NCI-H1048 (cell line): ENCODE measurements at places on chromosomes 2 and 18.

DNA sequence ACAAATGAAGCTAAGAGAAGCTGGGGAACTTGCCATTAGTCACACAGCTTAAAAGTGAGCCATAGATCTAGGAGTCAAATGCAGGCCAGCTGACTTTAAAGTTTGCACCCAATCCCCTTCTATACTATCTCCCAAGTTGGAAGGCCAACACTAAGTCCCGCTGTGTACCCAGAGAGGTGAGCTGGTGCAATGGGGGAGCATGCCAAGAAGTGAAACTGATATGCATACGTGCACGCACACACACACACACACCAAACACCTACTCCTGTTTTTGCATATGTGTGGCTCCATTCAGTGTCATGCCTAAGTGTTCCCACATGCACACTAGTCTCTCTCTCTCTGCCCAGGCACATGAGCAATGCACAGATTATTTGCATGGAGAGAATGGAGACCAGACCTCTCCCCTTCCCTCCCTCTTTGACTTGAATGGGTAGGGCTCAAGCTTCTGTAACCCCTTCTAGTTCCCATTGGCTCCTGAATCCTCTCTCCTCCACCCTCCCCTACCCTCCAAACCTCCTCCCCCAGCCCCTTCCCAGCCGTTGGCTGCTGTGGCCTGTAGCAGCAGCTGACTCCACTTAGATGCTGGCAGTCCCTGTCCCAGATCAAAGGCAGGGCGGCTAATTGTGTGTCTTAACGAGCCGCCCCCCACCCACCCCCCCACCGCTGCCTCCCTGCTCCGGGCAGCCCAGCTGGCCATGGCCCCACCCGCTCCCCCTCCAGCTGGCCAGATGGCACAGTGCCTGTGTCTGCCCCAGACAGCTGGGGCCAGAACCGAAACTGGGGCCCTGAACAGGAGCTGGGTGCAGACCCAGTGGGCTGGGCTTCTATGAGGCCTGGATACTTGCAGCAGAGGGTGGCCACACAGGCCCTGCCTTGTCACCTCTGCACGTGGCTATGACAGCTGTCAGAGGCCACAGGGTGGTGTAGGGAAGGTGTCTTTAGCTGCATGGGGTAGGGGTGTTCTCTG lies 5.6 kb downstream of the WNT10A start:
- no peak for DNase-seq

DNA sequence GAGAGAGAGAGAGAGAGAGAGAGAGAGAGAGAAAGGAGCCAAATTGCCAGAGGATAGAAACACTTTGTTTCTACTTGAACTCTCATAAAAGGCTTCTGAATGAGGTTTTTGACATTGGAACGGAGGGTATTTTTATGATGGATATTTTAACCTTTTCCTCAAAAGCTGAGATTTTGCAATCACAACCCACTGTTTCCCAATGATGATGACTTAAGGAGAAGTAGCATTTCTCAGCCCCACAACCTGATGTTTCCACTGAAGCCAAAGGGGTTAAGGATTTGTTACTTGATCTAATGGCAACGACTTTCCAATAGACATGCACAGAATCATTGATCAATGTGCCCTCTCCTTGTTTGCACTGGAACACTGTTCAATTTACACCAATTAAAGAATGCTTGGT lies 67.1 kb upstream of the POU3F3 start:
- no peak for DNase-seq

GRCh38 chr18:58143386-58143785 lies 99.4 kb downstream of the NEDD4L start:
- no peak for DNase-seq

- DNase-seq = no peak
These were observed 115.9 kb upstream of the TANK start for GRCh38 chr2:161044095-161044865.

GRCh38 chr18:22830511-22830910 lies 102.6 kb upstream of the RBBP8 start:
- no peak for DNase-seq

- DNase-seq = no peak
These were observed 6.2 kb downstream of the KCNIP3 start for GRCh38 chr2:95303191-95303919.

- DNase-seq = no peak
These were observed 955.8 kb downstream of the TDRD15 start for GRCh38 chr2:22079583-22079982.

DNA sequence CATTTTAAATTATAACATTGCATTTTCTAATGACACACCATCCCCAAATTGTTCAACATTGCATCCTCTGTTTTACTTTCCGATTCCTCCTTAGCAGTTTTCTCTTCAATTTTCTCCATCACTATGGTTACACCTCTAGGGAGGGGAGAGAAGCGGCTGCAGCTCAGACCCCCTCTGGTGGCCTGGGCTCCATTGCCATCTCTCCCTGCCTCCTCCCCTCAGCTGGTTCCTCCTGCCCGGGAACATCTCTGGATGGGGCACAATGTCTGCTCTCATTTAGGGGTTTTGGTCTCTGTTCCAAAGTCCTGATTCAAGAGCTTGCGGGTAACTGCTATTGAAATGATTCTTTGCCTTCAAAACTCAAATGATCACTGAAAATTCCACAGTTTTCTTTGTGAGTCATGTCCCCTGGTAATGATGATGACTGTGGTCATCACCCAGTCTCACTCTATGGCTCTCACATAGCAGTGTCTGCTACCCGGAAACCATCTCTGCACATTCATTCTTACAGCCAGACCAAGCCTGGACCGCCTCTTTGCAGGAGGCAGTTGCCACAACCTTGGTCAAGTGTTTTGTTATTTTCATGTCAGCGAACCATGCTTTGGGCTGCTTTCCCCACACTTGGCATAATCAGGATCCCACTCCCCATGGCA lies 263.9 kb downstream of the ALPK2 start:
- DNase-seq = no peak

DNA sequence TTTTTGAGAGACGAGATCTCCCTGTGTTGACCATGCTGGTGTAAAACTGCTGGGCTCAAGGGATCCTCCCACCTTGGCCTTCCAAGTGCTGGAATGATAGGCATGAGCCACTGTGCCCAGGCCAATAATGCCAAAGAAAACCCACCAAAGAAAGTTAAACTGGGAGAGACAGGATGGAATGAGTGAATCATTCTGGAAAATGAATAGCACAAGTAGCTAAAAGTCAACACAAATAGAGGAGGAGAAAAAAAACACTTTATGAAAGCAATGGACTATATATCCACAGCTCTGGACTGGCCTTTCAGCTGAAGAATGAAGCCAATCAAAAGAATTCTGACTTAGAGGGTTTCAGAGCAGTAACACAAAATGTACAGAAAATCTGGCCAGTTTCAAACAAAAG lies 23.9 kb downstream of the IAH1 start:
- no peak for DNase-seq

GRCh38 chr2:35852-36251 lies 10.5 kb downstream of the FAM110C start:
- no peak for DNase-seq

GRCh38 chr2:149422337-149422990 lies 92.1 kb downstream of the LYPD6 start:
- no peak for DNase-seq

DNA sequence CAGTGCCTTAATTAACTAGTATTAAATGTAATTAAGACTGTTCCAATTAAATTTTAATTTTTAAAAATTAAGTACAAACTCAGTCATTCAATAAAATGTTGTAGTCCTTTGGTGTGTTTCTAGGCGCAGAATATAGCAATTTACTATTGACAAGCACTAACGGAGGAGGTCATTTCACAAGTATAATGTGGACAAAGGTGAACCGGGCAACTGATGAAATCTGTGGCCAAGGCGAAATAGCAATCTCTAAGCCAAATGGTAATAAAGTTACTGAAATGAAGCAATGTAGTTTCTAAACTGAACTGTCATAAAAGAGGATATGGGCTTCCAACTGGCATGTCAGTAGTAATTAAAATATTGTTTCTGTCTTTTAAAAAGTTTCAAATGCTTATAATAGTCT lies 27.5 kb downstream of the FIGN start:
- DNase-seq = no peak

DNA sequence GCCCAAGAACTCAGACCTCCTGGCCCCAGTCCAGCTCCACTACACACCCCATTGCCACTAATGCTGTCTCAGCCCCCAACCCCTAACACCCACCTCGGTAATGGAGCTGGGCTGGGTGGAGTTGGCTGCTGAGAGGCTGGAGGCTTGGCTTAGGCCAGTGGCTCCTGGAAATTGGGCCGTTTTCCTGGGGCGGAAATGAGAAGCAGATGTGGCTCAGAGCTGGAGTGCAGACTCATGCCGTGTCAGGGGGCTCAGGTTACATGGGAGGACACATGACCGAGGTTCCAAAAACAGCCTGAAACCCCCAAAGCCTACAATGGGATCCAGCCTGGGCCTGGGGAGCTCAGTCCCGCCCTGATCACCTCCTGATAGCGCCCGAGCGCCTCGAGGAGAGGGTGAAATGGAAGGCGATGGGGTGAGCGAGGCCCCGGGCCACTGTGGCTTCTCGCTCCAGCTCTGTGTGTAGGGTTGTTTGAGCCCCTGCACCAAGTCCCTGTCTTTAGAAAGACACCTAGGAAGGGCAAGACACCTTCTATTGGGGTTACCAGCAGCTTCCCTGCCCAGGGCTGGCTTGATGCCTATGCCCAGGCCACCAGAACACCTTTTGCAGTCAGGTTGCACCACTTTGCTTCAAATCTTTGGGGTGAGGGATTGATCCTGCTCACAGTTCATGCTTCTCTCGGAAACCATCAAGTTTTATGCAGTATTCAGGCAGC lies 175.7 kb upstream of the HAAO start:
- DNase-seq = no peak

GRCh38 chr2:1147873-1148612 lies 197.4 kb downstream of the SNTG2 start:
- DNase-seq = no peak

- DNase-seq = no peak
These were observed 286.6 kb downstream of the AGAP1 start for GRCh38 chr2:235780401-235780800.

- no peak for DNase-seq
These were observed 1.4 kb upstream of the CD226 start for GRCh38 chr18:69948919-69949537.

GRCh38 chr2:76731157-76731556 lies 791.0 kb downstream of the LRRTM4 start:
- no peak for DNase-seq

DNA sequence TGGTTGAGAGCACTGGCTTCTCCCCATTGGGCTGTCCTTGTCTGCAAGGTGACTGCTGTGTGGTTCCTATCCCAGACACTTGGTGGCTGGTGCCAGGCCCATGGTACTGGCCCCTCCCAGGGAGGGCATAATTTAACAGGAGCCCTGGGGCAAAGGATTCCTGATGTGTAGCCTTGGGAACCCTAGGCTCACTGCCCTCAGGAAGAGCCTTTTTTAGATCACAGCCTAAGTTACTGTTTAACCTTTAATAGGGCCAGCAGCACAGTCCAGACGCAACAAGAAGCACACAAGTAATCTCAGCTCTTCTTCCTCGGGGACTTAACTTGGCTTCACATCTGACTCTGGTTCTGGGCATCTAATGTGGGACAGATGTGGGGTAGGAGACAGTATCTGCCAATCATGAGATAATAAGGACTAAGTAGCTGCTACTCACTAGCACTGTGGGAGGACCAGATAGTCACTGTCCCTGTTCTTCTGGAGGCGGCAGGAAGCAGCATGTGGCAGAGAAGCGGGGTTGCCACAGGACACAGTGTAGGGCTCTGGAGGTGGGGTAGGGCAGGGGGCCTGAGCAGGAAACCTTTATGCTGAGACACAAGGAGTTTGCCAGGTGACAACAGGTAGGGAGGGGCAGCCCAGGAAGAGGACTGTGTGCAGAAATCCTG lies 136.3 kb downstream of the TMEM17 start:
- DNase-seq = no peak

DNA sequence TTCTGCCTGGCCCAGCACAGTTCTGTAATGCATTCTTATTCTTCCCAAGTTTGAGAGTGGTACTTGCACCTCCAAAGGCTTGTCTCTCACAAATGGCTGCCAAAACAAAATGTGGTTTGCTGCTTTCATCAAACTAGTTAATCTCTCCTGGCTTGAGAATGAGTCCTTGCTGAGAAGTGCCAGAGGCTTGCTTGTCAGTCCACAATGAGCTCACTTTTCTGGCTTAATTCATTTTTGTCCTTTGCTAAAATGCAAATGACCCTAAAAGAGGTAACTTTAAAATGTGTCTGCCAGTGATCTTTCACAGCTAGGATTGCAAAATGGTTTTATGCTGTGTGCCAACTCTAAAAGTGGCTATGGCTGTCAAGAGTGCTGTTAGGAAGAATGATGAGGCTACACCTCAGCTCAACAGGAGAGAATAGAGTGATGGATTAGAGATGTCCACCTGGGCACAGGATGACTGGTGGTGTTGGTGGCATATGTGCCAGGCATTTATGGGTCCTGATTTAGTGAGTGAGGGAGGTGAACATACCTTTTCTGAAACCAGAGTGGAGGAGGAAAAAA lies 291.2 kb upstream of the HNMT start:
- DNase-seq = no peak

DNA sequence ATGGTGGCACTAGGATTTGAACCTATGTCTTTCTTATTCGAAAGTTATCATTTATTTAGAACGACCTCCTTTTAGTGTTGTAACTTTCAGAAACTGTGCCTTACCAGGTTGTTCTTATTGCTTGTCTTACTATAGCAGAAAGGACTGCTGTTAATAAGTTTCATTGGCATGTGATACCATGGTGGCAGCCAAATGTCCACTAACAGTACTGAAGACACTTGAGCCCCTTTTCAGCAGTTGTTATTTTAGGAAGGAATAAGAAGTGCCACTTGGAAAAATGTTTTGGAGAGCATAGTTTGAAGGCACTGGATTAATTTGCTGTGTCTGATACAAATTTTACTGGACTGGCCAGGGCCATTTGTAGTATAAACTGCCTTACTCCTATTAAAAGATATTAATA lies 37.7 kb downstream of the CEP192 start:
- no peak for DNase-seq

GRCh38 chr2:219087361-219087760 lies 26.6 kb upstream of the IHH start:
- no peak for DNase-seq

DNA sequence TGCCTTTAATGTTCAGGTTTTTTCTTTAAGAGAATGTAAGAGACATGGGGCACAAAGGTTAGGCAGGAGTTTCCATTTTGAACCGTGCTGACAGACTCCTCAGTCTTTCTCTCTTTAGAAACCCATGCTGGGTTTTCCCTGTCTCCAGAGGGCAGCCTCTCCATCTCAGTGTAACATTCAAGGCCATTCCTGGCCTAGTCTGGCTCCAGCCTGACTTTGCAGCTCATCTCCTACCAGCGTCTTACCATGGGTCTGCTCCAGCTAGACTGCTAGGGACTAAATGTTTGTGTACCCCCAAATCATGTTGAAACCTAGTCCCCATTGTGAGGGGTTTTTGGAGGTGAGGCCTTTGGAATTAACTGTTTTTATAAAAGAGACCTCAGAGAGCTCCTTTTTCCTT lies 9.8 kb upstream of the CLIP4 start:
- no peak for DNase-seq

DNA sequence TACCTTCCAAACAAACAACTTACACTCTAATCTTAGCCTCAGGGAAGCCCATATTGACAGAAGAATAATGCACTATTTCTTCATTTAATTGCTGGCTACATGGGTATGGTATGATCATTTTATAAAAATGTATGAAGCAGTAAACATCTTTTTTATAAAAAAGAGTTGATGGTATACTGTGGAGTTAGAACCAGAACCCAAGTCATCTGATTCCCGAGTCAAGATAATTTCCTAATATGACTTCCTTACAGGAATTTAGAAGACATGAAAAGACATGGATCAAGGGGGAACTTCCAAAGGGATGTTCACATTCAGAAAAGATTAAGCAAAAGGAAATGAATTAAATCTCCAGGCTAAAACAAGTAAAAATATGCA lies 171.8 kb downstream of the NBAS start:
- DNase-seq = no peak
